ENCODE measurements at places on chromosomes 1 and 21.

GRCh38 chr1:184810735-184811343, 56.2 kb upstream of the EDEM3 start:
- DNase-seq = no peak

GRCh38 chr1:205236951-205237475, 9.3 kb downstream of the TMCC2 start:
- DNase-seq = no peak

GRCh38 chr1:245341743-245342142, 187.0 kb downstream of the KIF26B start:
- no peak for DNase-seq

DNA sequence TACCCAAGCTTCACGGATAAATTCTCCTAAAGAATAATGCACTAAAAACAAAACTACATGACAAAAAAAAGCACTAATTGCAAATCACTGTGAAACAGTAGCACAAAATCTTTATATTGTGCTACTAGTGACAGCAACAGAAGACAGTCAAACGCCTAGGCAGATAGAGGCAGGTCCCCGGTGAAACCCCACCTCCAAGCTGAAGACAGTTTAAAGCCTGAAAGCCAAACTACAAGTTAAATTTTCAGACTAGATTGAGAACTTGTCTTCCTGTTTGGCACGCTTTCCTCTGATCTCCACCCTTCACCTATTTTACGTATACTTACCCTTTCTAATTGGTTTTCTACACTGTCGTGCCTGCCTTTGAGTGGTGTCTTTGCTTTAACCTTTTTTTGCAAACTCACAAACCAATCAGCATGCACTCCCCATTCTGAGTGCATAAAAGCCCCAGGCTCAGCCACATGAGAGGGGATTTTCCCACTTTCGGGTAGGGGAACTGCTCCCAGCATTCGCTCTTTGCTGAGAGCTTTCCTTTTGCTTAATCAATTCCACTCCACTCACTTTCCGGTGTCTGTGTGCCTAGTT, 3.6 kb upstream of the BACH1 start:
- no peak for DNase-seq
